Neuronal stem cell (in vitro differentiated cells): ENCODE measurements at places on chromosomes 12 and 14.

DNA sequence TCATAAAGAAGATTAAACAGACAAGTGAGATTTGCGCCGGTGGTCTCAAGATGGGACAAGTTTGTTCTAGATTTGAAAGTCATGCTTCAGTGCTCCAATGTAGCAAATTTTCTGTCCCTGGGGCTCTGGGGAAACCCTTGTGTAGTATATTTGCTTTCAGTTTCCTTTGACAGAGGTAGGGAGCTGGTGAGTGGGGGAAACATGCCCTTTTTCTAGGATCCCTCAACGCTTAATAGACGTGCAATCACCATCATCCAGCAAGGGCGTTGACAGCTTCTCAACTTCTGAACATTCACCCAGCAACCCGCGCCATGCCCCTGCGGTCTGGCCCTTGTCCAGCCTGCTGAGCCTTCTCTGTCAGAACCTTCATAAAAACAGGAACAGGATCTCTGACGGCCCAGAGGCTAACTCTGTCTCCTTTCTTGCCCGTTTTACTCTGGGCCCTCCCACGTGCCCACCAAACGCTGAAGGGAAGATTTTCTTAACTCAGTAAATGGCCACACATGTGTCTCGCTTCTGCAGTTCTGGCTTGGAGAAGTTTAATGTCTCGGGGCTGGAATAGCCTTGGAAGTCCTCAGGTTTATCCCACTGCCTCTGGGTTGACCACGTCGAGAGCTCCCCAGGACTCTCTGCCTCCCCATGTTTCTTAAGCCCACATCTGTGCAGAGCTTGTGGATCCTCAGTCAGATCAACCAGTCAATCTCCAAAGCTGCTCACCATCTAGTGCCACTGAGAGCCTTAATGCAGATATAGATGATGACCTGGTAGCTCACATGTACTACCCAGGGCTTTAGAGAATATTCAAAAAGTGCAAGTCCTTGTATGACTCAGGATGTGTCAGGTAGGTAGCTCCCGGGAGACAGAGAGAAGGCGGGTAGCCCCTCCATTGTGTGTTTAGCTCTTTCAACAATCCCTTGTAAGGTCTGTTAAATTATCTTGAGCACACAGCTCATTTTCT, 58.1 kb upstream of the CCND2 start:
- no peak for DNase-seq

DNA sequence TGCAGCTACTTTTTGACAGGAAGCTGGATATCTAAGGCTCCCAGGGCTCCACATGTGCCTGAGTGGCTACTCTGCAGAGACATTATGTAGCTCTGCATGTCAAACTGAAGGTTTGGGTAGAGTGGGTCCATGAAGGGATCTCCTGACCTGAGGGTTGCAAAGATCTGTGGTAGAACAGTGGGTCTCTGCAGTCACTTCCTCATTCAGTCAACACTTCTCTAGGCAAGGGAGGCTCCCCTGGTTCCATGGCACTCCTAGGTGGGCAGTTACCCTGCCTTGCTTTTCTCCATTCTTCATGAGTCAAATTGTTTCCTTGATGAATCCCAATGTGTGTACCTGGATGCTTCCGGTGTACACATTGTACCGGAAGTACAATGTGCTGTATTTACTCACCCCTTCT, 57.4 kb downstream of the CMAS start:
- no peak for DNase-seq

DNA sequence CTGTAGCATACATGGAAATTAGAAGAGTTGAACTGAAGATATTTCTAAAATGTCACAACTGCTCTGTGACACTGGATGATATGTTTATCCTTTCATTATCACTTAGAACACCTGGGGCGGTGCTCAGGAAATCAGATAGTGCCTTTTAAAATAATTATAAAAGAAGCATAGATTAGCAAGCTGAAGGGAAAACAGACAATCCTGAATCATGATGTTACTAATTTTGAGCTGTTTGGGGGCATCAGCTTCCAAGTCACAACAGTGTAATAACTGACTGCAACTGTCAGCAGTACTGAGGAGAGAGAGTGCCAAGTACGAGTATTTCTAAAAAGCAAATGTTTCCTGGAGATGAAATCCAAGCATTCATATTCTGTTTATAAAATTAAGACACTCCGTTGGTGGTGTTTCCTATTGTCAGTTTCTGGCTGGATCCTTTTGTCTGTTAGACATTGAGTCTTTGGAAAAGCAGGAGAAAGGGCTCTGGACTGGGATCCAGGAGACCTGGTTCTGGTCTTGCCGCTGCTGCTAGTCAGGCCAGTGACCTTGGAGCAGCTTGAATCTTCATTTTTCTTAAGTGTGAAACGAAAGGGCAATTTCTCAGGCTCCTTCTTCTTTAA, 380.1 kb downstream of the EGLN3 start:
- no peak for DNase-seq

DNA sequence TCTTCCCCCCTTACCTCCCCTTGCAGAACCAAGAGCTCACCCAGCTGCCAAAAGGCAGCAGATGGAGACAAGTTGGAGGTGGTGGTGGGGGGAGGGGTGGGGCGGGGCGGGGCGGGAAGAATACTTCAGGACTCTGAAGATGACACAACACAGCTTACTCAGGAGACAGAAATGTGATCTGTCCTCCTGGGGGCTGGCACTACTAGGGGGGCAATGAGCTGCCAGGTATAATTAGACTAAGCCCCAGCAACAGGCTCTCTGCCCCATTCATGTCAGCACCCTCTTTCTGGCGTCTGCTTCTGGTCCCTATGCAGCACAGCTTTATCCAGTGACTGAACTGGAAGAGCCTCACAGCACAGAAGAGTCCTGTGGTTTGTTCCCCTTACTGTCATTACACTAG, 407.0 kb downstream of the MED13L start:
- no peak for DNase-seq
